ENCODE measurements at places on chromosomes 6 and 20.

- no peak for DNase-seq
These were observed 39.6 kb upstream of the SPTLC3 start for GRCh38 chr20:12969071-12969669.

GRCh38 chr6:154954347-154954746 is 40.8 kb upstream of the TIAM2 start:
- no peak for DNase-seq

DNA sequence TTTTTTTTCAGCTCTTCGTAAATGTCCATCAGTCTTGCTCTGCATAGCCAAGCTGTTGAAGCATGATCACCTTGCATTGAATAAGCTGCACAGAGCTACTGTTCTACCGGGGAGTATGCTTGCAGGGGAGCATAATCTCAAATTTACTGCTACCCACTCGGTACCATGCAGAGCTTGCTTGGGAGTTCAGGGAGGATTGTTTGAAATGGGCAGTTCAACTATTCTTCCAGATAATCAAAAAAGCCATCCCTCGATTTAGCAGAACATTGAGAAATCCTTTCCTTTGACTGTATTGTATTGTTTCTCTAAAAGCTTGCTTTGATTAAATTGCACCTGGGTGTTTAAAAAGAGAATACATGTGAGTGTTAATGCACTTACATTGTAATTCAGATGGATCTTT is 332.6 kb downstream of the UTRN start:
- DNase-seq = no peak

DNA sequence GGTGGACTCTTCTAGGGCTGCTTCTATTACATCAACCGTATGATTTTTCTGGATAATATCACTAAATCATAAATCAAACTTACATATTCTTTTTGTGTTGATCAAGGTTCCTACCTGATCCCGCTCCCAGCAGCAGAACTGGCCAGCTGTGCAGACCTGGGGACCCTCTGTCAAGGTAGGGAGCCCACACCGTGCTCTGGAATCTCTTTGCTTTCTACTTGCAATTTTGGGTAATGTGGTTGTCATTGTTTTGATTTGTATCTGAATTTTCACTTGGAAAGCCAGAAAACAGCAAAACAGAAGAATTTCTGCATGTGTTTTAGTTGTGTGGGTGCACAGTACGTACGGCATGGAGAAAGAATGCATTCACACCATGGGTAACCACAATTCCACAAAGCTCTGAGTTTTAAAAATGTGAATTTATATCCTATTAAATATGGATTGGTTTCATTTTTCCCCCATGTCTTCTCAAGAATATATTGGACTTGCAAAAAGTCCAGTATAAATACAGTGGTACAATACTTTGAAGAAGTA is 80.1 kb downstream of the ADGRG6 start:
- DNase-seq = no peak

- DNase-seq = no peak
These were observed 223.6 kb downstream of the KIF16B start for GRCh38 chr20:16349523-16350260.

DNA sequence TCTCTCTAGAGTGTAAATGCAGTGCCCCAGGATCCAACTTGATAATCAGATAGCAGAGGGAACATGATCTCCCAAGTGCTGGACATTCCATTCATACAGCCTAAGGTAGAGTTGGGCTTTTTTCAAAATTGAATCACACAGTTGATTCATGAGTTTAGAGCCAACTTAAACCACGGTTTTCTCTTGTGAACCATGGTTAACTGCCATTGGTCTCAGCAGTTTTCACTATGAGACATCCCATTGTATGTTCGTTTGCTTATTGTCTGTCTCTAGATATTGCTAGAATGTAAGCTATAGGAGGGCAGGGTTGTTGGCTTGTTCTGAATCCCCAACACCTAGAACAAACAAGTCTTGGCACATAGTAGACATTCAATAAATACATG is 37.2 kb upstream of the TAF8 start:
- DNase-seq = no peak

Data from right atrium auricular region (tissue), 2 donors.